ENCODE measurements at places on chromosomes 7 and 10.
A peak's percentile ranks its signal among the peaks of the same experiment; 100 is the strongest.

DNA sequence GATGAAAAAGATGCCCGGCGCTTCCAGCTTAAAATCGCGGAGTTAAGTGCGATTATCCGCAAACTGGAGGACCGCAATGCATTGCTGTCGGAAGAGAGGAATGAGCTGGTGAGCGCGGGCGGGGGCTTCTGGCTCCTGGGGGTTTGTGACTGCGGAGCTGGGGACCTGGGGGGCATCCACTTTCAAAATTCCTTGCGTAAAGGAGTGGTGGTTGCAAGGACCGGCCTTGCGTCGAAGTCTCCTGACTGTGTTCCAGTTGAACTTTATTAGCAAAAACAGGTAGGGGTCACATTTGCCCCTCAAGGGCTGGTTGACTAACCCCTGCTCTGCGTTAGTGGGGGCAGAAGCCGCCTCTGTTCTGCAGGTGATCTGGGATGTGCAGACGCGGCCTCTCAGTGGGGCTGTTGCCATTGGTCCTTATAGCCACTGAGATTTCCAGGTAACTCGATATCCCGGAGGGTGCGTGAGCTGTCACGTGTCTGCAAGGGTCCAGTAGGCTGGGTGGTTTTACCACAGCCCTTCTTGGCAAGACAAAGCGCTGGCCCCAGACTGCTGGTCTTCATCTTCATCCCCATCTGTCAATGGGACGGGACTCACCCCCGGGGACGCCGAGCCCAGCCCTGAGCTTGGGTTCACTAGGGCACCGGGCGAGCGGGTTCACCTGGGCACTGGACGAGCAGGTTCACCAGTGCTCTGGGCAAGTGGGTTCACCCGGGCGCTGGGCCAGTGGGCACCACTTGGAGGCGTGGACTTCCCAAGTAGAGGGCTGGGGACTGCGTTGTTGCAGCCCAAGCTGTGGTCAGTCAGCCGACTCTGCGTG lies 51.5 kb upstream of the DPYSL4 start:
- DNase-seq = no peak

DNA sequence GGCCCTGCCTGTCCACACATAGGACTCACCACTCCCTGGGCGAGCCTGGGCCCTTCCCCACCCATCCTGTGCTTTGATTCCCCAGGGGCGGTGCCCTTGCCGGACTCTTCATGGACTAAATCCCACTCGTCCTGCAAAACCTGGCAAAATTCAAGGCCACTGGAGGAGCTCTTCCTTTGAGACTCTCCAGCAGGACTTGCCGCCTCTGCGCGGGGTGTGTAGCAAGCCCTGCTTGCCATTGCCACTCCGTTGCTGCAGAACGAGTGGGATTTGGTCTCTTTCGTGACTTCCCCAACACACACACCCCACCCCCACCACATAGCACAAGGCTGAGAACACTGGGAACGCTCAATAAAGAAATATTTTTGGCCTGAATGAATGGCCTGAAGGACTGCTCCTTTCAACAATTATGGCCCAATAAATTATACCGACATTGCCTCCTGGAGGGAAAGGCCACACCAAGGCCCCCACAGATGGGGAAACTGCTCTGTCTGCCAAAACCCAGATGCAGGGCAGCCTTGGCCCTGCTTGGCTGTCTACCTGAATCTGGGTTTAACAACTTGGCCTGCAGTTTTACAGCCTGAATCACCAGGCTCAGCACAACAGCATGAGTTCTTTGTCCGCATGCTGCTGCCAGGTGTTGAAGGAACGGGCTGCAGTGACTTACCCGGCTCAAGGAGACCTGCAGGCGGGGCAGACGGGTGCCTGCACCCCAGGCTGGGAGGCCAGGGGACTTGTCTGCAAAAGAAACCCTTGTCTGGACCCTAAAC lies 72.8 kb upstream of the KAT6B start:
- DNase-seq = no peak

GRCh38 chr7:128904381-128905197 lies 5.9 kb downstream of the KCP start:
- peak; percentile 21 for DNase-seq

DNA sequence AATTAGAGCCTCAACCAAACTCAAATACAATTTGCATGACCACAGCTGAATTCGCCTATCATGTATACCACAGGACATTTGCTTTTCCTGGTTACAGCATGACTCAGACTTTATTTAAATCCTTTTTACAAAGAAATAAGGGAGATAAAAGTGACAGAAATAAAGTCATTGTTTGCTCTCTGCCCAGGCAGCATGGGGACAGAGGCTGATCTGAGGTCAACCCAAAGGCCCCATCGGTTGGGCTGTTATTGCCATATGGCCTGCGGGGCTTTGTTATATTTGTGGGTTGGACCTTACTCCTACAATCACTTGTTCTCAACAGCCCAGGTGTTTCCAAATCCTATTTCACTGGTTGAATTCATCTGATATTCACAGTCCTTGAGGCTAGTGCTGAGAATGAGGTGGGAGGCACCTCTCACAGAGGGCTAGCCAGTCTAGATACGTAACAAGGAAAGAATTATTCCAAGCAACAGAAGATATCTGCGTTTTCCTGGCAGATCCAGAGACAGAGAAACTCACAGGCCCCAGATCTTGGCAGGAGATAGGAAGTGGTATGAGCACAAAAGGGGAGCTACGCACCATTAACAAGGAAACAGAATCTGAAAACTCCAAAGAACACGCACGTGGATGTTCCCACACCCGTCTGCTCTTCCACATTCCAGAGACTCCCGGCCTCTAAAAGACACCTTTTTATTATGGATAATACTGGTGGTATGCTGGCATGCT lies 117.3 kb downstream of the HIPK2 start:
- no peak for DNase-seq

- no peak for DNase-seq
Measured at GRCh38 chr10:11063856-11064255, 46.2 kb downstream of the CELF2 start.

DNA sequence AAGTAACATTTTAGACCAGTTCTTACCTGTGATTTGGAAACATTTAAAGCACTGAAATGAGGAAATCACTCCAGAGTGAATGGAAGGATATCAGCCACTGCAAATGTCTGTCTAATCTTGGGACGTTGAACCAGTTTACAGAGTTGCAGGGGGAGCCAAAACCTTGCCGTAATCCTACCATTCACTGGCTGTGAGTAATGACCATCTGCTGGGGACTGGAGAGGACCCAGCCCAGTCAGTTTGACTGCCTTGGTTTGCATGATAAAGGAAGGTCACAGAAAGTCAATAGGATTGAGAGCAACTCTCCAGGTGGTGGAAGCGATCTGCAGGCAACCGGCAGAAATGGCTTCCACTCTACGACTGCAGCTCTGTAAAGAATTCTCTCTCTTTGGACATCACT lies 167.2 kb downstream of the AKR1D1 start:
- no peak for DNase-seq

DNA sequence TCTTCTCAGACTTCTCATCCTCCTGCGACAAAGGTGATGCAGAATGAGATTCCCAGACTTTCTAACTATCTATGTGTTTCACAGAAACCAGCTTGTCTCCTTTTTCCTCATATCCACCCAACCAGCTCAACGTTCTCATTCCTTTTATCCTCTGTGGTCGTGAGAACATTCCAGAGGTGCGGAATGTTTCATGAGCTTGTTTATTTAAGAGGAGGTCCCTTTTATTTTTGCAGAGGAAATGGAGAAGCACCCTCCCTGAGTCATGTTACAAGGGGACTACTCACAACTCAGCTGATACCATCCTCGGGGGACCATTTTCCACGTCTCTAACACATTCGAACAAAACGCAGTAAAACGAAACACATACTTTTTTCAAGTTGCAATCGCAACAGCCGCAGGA lies 93.2 kb downstream of the ZRANB1 start:
- peak; percentile 82 for DNase-seq

DNA sequence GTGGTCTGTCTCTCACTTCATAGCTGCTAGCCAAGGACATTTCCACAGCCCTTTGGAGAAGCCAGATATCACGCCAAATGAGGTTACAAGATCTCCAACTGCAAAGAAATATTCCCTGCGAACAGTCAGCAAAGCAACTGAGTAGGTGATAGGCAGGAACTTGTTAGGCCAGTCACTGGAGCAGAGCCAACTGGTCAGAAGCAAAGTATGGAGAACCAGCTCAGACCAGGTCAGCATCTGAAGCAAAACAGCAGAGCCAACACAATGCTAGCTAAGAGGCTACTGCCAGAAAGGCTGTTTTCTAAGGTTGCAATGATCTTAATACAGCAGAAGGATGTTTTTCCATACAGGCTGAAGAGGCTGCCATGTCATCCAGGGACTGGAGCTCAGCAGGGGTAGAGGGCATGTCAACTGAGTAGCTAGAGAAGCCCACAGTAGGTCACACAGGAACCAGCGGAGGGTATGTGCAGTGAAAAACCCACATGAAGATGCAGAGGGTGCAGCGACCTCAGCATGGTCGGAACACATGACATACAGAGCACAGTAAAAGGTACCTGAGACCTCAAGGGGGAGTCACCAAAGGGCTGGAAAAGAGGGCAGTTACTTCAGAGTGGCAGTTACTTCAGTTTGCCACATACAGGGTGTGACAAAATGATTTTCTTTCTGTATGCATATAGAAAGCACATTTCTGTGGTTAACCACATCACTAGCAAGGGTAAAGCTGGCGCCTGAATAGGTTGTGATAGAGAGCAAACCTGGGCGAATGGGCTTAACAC lies 8.9 kb downstream of the SEC31B start:
- no peak for DNase-seq

- peak; percentile 33 for DNase-seq
Measured at GRCh38 chr10:125003901-125004467, 62.1 kb downstream of the ZRANB1 start.

GRCh38 chr7:42946627-42946950 lies 14.4 kb downstream of the MRPL32 start:
- DNase-seq = no peak

DNA sequence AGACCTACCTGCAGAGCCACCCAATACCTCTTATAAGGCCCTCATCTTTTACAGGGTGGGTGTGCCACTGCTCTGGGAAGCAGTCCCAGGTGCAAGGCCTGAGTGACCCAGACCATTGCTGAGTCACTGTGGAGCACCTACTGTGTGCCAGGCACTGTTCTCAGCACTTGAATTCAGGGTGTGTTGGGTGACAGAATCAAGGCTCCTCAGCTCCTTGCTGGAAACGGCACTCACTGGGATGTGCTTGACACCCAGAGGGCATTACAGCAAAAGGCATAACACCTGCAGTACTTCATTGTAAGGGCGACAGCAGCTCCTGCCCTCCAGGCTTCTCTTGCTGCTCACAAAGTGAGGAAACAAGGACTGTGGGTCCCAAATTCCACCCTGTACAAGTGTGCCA lies 7.1 kb downstream of the CAMK2B start:
- no peak for DNase-seq

DNA sequence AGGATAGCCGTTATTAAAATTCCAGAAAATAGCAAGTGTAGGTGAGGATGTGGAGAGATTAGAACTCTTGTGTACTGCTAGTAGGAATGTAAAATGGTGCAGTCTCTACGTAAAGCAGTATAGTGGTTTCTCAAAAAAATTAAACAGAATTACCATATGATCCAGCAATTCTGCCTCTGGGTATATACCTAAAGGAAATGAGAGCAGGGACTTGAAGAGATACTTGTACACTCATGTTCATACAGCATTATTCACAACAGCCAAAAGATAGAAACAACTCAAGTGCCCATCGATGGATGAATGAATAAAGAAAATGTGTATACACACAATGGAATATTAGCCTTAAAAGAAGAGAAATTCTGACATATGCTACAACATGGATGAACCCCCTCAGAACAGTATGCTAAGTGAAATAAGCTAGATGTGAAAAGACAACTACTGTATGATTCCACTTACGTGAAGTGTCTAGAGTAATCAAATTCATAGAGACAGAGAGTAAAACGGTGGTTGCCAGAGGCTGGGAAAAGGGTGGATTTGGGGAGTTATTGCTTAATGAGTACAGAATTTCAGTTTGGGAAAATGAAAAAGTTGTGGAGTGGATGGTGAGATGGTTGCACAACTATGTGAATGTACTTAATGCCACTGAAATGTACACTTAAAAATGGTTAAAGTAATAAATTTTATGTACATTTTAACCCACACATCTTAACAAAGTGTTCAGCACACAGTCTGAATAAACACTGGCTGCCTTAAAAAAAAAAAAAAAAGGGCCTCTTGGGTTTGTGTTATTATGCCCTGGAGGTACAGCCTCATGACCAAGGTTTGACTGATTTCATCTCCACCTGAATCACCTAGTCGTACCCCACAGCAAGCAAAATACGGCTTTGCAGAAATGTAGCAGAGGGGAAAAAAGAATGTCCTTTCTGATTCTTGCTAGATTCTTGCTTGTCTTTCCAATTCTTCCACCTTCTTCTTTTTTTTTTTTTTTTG lies 26.2 kb downstream of the BUB3 start:
- no peak for DNase-seq

- no peak for DNase-seq
Measured at GRCh38 chr10:85900061-85900460, 466.5 kb downstream of the GRID1 start.

DNA sequence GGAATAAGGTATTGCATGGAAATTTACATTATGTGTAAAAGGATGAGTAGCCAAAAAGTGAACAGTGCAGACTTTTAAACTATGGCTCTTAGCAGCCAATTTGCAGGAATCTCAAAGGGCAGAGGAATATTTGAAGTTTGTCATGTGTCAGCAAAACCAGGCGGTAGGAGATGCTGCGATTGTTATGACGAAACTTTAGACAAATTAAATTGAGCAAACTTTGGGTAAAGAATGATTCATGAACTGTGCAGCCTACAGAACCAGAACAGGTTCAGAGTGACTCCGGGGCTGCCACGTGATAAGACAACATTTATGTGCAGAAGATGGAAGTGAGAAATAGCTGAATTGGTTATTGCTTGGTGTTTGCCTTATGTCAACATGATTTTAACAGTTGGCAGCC lies 39.2 kb upstream of the CCDC6 start:
- DNase-seq = no peak

DNA sequence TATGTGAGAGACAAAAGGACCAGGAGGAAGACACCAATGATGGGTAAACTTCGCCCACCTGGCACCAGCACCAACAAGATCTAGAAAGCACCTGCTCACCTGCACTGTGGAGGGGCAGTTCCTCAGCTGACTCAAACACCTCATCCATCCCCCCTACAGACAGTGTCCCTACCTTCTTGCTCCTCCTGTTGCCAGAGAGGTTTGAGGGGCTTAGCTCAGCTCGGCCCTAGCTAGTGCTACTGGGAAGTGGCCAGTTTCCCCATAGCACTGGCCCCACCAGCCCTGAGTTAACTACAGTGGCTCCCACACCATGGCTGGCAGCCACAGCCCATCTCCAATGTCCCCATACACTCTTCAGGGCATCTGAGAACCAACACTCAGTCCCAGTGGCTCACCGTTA lies 70.8 kb downstream of the GRID1 start:
- DNase-seq = peak; percentile 24

DNA sequence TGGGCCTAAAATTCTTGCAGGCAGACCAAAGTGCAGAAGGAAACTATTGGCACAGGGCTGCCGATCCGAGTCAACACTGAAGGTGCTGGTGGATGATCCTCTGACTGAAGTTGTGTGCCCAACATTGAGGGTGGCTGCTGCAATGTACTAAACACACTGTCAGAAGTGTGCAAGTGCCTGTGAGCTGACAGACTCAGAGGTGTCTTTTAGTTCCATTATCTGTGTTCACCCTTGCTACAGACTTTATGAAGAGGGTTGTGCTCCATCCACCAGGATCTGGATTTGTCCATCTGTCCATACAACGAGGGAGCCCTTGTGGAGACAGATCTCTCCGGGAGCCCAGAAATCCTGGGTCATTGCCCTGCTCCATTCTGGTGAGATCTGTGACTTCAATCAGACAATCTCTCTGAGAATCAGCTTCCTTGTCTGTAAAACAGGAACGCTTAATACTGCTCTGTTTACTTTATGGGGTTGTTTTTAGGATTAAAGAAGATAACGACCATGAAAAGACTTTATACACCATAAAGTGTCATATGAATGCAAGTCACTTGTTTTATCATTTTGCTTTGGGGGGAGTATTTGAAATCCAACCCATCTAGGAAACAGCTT lies 9.5 kb upstream of the TRPV6 start:
- no peak for DNase-seq

Data from SJSA1 (cell line).